ENCODE measurements at places on chromosomes 6 and 20. TPM values are rescaled to one million over a fixed set of nuclear protein-coding genes. Genes with fewer than 3 reads are reported as not detected.

The TRIM10 gene
- total RNA-seq, result not detected

The GUCA1A gene
- total RNA-seq, result not detected

The GPSM3 gene
- 9.2 TPM for total RNA-seq

The SLC32A1 gene
- not detected for total RNA-seq
